ENCODE measurements at places on chromosomes 6 and 20.

DNA sequence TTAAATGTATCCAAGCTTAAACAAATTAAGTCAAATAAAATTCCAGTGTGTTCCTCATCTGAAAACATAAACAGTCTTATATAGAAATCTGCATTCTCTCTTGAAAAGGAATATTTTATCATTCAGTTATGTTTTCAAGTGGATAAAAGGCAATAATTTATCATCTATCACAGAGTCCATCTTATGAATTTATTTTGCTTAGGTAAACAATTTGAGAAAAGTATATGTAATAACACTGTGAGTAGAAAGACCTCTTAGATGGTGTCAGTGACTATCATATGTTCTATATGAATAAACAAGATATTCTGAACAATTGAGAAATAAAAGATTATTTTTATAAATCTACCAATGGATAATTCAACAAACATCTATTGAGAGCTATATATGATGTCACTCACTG is 397.6 kb upstream of the GJE1 start:
- no peak for DNase-seq

GRCh38 chr6:73476723-73477122 is 15.2 kb downstream of the MTO1 start:
- DNase-seq: peak; percentile 38

GRCh38 chr6:150211700-150212511 is 69.1 kb downstream of the PPP1R14C start:
- DNase-seq: peak; percentile 2

- no peak for DNase-seq
Measured at GRCh38 chr6:42539135-42539534, 24.7 kb upstream of the UBR2 start.

GRCh38 chr6:72721346-72721745 is 99.5 kb downstream of the KCNQ5 start:
- no peak for DNase-seq

- DNase-seq: no peak
Measured at GRCh38 chr6:93567164-93567563, 147.8 kb upstream of the EPHA7 start.

- no peak for DNase-seq
Measured at GRCh38 chr6:150767571-150768018, 97.9 kb upstream of the MTHFD1L start.

- peak; percentile 15 for DNase-seq
Measured at GRCh38 chr20:50297498-50298376, 107.1 kb downstream of the CEBPB start.

- DNase-seq: no peak
Measured at GRCh38 chr20:14569641-14570040, 232.2 kb upstream of the FLRT3 start.

- no peak for DNase-seq
Measured at GRCh38 chr6:157904999-157905398, 76.7 kb upstream of the SYNJ2 start.

GRCh38 chr20:29873946-29874345 is 1383.5 kb upstream of the DEFB115 start:
- peak; percentile 27 for DNase-seq

DNA sequence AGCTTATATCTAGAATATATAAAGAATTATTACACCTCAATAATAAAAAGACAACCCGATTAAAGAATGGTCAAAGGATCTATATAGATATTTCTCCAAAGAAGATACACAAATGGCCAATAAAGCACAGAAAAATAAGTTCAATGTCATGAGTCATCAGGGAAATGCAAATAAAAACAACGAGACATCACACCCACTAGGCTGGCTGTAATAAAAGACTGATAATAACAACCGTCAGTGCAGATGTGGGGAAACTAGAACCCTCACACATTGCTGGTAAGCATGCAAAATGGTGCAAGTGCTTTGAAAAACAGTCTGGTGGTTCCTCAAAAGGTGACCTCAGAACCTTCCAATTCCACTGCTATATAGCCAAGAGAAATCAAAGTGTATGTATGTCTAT is 33.0 kb downstream of the TBX18 start:
- DNase-seq: no peak

- no peak for DNase-seq
Measured at GRCh38 chr6:131733376-131734016, 22.7 kb upstream of the CTAGE9 start.

GRCh38 chr20:32282461-32282860 is 5.0 kb downstream of the KIF3B start:
- no peak for DNase-seq

- no peak for DNase-seq
Measured at GRCh38 chr6:48255094-48255493, 144.1 kb upstream of the PTCHD4 start.

- no peak for DNase-seq
Measured at GRCh38 chr6:56420296-56420695, 172.9 kb upstream of the COL21A1 start.

GRCh38 chr6:150654608-150655007 is 54.9 kb downstream of the PLEKHG1 start:
- DNase-seq: no peak

DNA sequence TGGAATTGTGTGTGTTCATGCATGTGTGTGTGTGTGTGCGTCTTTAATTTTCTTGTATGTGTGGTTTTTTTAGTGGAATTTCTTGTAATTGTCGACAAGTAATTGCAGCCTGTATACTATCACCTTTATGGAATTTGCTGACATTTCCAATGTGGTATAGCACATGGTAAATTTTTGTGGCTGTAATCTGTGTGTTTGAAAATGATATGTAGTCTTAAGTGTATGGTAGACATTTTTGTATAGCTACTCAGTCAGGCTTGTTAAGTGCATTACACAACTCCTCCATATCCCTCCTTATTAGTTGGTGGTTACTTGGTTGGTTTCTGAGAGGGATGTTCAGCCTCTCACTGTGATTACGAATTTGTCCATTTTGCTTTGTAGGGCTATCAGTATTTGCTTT is 384.5 kb upstream of the HSF2 start:
- no peak for DNase-seq

DNA sequence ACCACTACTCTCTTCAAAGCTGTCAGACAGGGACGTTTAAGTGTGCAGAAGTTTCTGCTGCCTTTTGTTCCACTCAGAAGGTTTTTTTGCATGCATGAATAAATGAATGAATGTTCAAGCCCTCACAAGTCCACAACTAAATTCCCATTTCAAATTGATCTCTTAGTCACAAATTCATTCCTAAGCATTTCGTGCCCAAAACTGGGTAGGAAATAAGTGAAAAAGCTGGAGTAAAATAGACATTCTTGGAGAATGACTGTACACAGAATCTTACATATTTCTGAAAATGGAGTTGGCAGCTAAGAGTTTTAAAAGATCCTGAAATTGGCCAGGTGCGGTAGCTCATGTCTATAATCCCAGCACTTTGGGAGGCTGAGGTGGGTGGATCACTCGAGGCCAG is 117.6 kb downstream of the PERP start:
- no peak for DNase-seq

GRCh38 chr6:80211286-80211685 is 104.8 kb downstream of the BCKDHB start:
- peak; percentile 18 for DNase-seq

DNA sequence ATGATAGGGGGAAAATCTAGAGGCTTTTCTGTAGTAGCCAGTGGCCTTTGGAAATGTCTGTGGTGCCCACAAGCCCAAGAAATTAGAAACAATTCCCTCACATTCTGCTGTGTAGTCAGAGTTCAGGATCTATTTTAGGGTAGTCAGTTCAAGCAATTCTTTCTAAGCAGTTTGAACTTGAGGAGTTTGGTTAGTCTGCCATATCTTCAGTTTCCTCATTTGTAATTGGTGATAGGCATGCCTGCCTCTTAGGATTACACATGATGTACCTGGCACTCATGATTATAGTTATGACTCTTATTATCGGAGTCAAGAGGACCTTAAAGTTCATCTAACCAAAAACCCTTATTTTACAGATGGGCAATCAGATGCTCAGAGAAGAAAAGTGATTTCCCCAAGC is 21.2 kb upstream of the MEP1A start:
- DNase-seq: no peak

DNA sequence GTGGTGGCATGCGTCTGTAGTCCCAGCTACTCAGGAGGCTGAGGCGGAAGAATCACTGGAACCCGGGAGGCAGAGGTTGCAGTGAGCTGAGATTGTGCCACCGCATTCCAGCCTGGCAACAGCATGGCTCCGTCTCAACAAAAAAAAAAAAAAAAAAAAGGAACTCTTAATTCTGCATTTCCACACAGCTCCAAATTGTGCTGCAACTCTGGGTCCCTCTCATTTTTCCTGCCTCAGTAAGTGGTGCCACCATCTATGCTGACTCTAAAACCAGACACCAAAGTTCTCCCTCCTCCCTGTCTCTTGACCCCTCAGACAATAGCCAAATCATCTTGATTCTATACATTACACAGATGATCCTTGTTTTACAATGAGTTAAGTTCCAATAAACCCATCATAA is 133.9 kb downstream of the BTBD9 start:
- DNase-seq: no peak

- DNase-seq: peak; percentile 46
Measured at GRCh38 chr6:7647504-7647903, 57.5 kb downstream of the SNRNP48 start.

- DNase-seq: no peak
Measured at GRCh38 chr6:89763550-89763949, 56.0 kb downstream of the MDN1 start.

DNA sequence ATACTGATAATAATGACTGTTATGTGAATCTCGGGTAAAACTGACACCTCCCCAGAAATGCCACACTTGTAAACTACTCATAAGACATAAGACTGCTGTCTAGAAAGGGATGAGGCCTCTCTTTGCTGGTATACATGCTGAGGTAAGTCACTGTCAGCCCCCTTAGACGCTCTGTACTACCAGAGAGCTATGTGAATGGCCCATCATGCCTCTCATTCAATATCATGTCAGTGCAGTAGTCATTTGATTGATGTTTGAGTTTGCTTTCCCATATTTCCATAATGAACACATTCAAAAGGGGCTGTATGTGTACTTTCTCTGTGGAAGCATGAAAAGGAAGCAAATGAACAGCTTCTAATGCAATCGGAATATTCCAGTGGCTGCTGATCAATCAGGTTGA is 119.4 kb upstream of the AGPAT4 start:
- DNase-seq: no peak

GRCh38 chr6:34524971-34525370 is 31.2 kb downstream of the SPDEF start:
- DNase-seq: no peak

DNA sequence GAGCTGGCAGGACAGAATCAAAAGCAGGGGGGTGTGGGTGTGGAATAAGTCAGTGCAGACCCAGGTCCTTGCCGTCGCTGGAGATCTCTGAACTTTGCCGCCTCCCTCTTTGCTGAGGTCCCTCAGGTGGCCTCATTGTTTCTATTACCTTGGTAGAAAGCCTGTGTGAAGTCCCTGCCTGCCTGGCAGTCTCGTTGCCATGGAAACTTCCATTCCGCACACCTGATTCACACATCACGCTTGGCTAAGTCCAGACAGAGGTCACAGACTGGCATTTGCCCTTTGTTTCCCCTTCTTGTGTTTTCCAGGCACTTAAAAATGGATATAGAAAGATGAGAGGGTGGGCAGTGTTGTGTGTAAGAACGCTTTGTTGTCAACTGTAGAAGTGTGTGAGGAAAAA is 260.6 kb downstream of the PRL start:
- DNase-seq: no peak

GRCh38 chr6:72709431-72709830 is 87.6 kb downstream of the KCNQ5 start:
- no peak for DNase-seq

- no peak for DNase-seq
Measured at GRCh38 chr6:46291275-46291633, 120.5 kb upstream of the ENPP5 start.

- peak; percentile 92 for DNase-seq
Measured at GRCh38 chr6:14876778-14877613, 368.9 kb upstream of the JARID2 start.

DNA sequence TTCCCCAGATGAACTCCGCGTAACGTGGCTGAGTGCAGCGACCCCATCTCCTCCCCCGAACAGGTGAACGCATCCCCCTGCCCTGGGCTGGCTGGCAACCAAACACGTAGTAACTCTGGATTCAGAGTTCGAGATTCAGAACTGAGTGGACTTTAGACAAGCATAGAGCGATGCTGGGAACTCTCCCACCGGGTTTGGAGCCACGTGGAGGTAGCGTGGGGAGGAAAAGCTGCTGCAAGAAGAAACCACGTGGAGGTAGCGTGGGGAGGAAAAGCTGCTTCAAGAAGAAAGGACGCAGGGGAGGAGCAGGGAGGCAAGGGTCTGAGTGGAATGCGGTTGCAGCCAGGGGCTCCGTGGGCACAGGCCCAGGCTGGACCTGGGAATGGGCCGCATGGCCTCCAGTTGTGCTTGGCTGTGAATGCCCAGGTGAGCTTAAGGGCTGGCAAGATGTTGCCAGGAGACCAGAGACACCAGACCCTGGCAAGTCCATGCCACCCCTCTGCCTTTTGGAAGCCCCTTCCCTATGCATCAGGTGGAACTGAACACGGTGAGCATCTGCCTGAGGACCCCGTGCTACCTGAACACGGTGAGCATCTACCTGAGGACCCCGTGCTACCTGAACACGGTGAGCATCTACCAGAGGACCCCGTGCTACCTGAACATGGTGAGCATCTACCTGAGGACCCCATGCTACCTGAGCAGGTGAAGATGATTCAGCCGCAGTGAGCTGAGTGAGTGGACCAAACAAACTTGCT is 118.0 kb upstream of the FRMD1 start:
- no peak for DNase-seq

GRCh38 chr20:1336699-1337367 is 7.9 kb upstream of the SDCBP2 start:
- no peak for DNase-seq

- no peak for DNase-seq
Measured at GRCh38 chr20:1657556-1658334, at the start of gene SIRPG. Gene SIRPG, minus strand, starts transcription at chr20:1657779. Its CDS starts 65 bp downstream, at chr20:1657714.

DNA sequence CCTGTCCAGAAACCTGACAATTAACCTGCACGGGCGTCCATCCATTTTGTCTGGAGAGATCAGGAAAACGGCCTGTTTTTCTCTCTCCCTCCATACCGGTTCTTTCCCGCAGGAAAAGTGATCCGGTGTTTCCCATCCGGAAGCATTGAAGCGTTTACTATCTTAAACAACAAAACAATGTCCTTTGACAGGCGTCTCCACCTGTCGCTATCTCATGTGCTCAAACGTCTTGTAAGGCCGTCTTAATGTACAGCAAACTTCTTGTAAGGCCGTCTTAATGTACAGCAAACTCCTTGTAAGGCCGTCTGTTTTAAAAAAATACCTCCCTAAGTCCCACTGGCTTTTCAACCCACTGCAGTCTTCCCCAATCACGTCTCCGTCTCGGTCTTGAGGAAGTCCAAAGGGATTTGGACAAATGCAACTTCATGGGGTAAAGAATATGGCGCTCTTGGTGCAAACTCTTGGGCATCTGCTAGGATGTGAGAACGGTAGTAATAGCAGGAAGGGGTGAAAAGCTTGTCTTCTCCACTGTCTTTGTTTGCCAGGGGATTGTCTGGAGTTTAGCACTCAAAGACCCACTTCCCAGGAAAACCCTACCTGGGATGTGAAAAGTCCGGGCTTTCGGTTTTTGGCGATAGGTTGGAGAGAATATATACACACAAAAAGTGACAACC is 29.9 kb upstream of the TRIM27 start:
- no peak for DNase-seq
